Ovary (tissue), 10 donors: ENCODE measurements at places on chromosomes 7 and 10. TPM values are rescaled to one million over a fixed set of nuclear protein-coding genes. Genes with fewer than 3 reads are reported as not detected.

- no peak for DNase-seq
Observed at GRCh38 chr10:72126184-72126871, 38.0 kb upstream of the SPOCK2 start.

- DNase-seq: no peak
Observed at GRCh38 chr7:112416127-112416526, 34.1 kb upstream of the IFRD1 start.

Gene CDK6
- total RNA-seq: 17.6 TPM

Gene CPN1
- total RNA-seq: not detected

DNA sequence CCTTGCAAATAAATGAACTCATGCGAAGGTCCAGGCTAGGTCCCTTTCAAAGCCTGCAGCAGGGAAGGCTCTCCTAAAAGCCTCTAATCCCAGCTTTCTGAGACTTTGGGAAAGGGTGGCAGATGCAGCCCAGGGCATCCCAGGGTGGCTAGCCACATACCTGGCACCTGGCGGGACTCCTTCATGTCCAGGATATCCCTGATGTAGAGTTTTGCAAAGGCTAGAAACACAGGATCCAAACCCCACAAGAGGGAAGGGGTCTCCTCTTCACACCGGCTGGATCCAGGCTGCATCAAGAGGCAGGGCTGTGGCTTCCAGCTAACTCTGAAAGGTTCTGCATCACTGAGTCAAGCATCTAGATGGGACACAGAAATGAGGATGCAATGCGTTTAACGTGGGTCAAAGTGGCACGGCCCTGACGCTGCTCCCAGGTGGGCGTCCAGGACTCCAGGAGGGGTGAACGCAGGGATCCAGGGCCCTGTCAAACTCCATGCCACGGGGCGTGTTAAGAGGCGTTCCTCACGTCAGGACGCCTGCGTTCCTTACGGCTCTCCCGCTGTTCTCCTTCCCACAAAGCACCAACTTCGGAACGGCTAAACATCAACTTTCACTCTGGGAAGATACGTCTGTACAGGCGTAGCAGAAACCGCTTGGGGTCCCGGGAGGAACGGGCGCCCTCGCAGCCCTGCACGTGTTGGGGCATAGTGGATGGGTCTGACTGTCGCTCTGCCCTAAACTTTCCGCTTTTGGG, 507 bp downstream of the STN1 start:
- peak; percentile 50 for DNase-seq

Gene SPDYE2B
- not detected for total RNA-seq

GRCh38 chr7:51592842-51593599, 276.4 kb upstream of the COBL start:
- DNase-seq: no peak

DNA sequence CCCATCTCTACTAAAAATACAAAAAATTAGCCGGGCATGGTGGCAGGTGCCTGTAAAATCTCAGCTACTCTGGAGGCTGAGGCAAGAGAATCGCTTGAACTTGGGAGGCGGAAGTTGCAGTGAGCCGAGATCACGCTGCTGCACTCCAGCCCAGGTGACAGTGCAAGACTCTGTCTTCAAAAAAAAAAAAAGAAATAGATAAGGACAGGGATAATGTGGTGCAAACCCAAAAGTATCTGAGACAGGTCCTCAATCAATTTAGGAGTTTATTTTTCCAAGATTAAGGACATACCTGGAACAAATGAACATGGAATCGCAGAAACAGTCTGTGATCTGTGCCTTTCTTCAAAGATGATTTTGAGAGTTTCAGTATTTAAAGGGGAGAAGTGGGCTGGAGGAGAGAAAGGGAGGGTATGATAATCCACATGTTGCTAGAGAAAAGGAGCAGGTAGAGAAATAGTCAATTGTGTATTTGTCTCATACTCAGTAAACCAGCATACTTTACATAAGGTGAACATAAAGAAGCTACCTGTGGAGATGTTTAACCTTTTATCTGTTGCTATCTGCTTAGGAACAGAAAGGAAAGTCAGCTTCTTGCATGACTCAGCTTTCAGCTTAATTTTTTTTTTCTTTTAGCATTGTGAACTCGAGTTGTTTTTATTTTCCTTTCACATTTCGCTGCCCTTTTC, 4.9 kb upstream of the MTPN start:
- no peak for DNase-seq

DNA sequence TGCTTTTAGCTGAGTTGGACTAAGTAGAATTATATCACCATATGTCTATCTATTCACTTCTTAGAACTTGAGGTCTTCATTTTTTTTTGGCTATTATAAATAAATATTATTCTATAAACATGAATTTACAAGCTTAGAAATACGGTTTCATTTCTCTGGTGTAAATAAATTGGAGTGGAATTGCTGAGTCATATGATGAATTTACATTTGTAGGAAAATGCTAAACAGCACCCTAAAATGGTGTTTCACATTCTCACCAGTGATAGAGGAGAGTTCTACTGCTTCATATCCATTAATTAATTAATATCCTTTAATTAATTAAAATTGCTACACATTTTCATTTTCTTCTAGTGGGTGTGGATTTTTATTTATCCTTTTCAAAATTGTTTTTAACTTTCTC, 318.3 kb downstream of the MDFIC start:
- no peak for DNase-seq

- no peak for DNase-seq
Observed at GRCh38 chr7:108152198-108152597, 22.0 kb upstream of the LAMB4 start.

Gene PRKCQ
- total RNA-seq: 3.6 TPM

GRCh38 chr7:77427996-77428603, 12.0 kb upstream of the GSAP start:
- DNase-seq: no peak

- no peak for DNase-seq
Observed at GRCh38 chr10:108187408-108188012, 1023.0 kb upstream of the SORCS1 start.

GRCh38 chr7:22702516-22702915, 24.5 kb upstream of the IL6 start:
- no peak for DNase-seq

Gene PLCE1
- total RNA-seq: 11.3 TPM

- no peak for DNase-seq
Observed at GRCh38 chr7:125568799-125569198, 639.2 kb upstream of the POT1 start.

GRCh38 chr7:101954499-101954898, 137.1 kb downstream of the CUX1 start:
- no peak for DNase-seq

Gene NCF1
- total RNA-seq: 1.9 TPM

Gene TMEM273
- total RNA-seq: 6.3 TPM

Gene KCTD7
- 15.6 TPM for total RNA-seq

DNA sequence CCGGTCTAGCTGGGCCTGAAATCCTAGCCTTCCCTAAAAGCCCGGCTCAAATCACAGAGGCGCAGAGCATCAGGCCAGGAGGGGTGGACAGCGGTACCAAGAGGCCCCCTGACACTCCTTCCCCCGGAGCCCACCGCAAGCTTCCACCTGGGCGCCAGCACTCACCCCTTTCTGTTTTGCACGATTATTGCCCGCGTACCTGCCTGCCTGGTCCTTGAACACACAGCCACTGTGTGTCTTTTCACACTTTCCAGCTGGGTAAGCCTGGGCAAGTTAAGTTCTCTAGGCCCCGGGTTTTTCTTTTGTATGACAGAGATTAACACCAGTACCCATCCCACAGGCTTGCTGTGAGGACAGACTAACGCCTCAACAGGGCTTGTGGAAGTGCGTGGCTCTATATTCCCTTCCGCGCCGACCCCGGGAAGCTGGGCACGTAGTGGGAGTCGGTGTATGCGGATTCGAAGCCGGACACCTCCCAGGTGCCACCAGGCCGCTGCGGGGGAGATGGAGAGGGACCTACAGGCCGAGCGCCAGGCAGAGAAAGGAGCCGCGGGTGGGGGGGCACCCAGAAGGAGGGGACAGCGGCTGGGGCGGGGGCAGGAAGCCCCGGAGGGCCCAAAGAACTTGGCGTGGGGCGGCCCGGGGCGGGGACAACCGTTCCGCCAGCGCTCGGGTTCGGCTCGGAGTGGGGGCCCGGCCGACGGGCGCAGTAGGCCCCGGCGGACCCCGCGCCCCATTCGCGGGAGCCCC, 792 bp downstream of the ZNF746 start:
- DNase-seq: peak; percentile 72

DNA sequence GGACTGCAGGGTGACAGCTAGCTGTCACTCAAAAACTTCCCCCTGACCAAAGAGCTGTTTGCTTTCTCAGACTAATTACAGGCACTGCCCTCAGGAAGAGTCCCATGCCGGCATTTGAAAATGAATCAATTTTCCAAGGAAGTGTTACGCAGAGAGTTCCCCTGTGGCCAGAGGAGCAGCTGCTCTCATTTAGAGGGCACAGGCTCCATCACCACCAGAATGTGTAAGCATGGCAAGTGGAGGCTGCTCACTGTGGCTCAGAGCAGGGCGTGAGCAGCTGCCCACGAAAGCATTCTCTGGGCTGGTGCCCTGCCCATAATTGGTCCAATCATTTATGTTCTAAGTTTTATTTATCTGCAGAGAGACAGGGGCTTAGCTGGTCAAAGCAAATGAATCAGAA, 202.2 kb downstream of the RAMP3 start:
- DNase-seq: no peak

GRCh38 chr10:38016354-38016753, 5.9 kb downstream of the ZNF33A start:
- no peak for DNase-seq

Gene KLLN
- total RNA-seq: 0.61 TPM

- DNase-seq: no peak
Observed at GRCh38 chr10:51046654-51047053, 27.6 kb upstream of the PRKG1 start.

DNA sequence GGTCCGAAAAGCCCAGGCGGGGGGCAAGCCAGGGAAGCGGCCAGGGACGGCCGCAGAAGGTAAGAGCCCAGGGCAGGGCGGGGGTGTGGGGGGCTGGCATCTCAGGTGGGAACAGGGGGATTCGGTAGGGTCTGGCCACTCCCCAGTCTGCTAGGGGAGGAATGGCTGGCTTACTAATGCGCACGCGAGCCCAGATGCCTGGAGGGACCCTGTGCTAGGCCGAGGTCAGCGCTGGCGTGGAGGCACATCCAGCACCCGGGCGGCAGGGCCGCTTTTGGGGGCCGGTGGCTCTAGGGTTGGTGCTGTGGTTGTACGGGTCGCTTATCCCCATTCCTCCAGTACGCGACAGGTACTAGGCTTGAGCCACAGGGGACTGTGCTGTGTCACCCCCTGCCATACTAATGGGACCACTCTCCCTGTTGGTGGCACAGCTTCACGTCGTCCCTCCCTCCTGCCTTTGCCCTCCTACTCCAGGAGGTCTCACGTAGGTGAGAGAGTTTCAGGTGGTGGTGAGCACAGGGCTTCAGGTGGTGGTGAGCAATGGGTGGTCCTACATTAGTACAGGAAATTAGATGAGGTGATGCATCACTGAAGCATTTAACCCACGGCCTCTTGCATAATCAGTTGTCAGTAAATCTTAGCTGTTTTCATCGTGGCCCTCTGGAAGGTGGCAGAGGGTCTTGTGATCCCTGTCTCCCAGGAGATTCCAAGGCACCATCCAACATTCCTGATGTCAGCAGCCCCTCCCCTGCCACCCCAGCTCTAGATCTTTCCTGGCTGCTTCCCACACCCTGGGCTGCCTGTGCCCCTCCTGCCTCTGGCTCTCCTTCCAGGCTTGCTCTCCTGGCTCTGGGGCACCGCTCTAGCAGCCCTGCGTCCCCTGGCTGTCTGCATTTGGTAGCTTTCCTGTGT, 971 bp downstream of the AEBP1 start:
- peak; percentile 74 for DNase-seq

DNA sequence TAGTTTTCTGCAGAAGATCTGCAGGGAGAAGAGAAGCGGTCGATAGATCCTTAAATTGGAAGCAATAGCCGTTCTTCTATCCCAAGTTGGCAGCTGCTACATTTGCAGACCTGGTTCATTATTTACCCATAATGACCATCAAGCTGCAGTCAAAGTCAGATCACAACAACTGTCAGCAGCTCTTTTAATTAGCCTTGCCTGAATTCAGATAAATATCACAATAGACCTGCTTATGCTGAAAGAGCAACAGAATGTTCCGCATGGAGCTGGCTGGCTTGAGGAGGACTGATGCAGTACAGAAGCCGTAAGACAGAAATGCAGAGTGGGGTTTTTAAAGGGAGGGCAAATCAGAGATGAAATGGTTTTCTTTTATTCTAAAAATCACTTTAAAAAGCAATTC, 109.4 kb downstream of the HIBADH start:
- DNase-seq: no peak

DNA sequence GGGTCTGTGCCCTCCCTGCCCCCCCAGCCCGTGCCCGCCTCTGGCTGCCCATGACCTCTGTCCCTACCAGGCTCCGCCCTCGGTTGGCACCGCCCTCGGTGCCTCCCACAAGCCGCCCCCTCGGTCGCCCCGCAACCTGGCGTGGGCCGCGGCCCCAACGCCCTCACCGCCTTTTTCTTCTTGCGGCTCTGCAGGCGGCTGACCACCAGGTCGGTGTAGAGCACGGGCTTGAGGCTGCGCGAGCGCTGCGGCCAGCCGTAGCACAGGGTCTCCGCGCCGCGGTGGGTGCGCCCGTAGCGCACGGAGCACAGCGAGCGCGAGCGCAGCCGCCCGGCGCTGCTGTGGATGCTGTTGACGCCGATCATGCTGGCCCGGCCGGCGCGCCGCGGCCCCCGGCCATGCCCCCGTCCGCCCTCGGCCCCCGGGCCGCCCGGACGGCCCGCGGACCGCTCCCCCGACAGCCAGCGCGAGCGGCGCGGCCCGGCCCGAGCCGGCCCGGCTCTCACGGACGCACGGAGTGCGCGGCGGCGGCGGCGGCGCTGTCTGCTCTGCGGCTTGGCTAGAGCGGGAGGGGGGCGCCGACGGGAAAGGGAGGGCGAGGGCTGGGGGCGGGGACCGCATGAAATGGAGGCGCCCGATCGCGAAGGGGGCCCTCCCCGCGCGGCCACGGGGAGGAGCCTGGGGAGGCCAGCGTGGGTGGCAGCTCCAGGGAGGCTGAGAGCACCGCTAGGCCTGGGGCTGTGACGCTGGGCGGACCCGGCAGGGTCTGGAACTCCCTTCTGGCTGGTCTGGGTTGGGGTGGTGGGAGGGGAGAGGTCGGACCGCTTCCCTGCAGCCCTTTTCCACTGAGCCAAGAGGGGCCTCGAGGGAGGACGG, 9.6 kb downstream of the PSD start:
- DNase-seq: peak; percentile 79
